COR-L47 (cell line): ENCODE measurements at places on chromosomes 2 and 18.

- no peak for DNase-seq
These were observed 100.6 kb downstream of the MYO1B start for GRCh38 chr2:191345788-191346187.

DNA sequence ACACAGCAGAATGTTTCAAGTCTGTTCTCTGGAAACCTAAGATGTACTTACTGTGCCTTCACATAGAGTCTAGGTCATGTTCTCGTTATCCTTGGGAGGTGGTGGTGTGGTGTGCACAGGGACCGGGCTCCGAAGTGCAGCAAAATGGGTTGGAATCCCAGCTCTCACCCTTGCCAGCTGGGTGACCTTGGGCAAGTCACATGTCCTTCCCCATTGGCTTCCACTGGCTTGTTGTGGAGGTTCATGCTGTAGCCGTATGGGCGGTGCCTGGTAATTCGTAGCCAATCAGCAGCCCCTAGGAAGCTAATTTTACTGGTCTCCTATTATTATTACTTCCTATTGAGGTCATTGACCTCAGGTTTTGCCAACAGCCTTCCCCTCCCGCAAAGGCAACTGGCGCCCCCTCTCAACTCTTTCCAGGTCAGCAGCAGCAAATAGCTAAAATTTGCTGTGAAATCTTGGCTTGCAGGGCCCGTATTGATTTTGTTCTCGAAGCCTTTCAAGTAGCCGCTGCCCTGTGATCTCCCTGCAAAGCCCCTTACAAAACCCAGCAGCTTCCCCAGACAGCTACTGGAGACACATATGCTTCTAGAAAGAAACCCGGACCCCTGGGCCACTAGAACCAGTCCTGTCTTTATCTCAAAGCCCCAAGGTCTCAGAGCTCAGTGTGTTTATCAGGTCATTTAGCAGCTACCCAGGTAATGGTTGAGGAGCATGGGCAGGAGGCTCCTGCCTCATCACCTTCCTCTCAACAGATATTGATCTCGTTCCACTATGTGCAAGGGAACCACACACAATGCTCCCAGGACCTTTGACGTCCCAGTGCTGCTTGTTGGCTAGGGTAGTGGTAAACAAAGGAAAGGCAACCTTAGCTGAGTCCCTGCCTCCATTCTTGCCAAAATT, 66.5 kb upstream of the SLC1A4 start:
- DNase-seq, result no peak

DNA sequence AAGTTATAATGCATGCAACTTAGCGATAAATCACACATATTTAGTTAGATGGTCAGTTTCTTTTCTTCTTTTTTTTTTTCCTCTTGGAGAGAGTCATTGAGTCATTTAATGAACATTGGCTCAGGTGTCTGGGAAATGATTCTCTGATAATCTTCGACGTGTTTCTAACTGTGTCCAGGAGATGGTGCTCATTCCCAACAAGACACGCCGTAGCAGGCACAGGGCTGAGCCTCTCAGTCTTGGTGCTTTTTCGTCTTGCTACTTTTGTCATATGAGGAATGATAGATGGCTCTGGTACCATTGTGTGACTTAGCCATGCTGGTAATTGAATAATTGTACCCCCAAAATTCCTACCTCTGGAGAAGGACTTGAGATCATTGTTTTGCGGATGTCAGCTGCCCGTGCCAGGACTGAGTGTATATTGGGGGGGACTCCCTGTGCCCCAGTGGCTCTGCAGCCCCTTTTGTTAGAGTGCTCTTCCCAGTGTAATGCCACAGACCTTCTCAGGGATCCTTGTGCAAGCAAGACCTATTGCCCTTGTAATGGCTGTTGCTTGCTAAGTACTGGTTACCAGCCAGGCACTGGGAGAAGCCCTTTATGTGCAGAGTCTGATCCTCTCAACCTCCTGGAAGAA, 107.6 kb upstream of the CYRIA start:
- DNase-seq, result peak; percentile 68

GRCh38 chr2:205321231-205321630, 361.1 kb upstream of the NRP2 start:
- no peak for DNase-seq

DNA sequence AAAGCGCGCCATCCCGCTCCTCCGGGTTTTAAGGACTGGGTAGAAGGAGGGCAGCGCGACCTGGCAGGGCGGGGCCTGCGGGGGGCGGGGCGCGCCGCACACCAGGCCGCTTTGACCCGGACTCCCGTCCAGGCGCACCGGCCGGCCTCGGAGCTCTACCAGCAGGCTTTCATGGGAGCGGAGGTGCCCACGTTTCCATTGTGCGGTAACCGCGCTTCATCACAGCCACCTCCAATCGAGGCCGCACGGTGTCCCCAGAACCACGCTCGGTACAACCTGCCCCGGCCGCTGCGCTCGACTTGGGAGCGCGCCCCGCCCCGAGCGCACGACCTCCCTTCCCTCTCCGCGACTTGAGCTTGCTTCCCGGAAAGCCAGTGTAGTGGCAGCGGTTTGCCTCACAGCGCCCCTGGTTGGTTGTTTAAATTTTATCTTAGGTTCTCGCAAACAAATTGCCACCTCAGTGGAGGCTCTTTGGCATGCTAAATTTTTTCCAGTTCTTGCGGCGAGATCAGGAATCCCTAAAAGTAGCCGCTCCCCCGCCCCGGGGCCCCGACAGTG, 280 bp upstream of the CYP1B1 start:
- peak; percentile 29 for DNase-seq

- DNase-seq, result no peak
These were observed 174.4 kb downstream of the ICOS start for GRCh38 chr2:204110751-204111516.

DNA sequence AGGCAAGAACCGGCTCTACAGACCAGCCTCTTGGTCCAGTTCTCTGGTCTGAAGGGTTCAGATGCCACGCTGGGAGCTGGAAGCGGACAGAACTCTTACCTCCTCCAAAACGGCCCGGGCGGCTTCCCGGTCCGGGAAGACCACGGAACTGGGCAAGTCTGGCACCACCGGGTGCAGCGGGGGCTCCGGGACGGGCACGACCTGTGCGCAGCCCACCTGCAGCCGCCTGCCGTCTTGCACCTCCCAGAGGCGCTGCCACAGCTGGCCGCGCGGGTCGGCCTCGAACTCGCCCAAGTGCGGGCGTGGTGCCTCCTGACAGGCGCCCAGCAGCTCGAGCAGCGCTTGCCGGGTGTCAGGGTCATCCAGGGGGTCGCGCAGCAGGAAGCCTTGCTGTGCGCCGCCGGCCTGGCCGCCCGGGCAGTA, 773 bp downstream of the CMPK2 start:
- no peak for DNase-seq

- no peak for DNase-seq
These were observed 66.8 kb upstream of the SPRED2 start for GRCh38 chr2:65499216-65499615.

GRCh38 chr2:127563458-127564428, 28.3 kb downstream of the MYO7B start:
- no peak for DNase-seq

DNA sequence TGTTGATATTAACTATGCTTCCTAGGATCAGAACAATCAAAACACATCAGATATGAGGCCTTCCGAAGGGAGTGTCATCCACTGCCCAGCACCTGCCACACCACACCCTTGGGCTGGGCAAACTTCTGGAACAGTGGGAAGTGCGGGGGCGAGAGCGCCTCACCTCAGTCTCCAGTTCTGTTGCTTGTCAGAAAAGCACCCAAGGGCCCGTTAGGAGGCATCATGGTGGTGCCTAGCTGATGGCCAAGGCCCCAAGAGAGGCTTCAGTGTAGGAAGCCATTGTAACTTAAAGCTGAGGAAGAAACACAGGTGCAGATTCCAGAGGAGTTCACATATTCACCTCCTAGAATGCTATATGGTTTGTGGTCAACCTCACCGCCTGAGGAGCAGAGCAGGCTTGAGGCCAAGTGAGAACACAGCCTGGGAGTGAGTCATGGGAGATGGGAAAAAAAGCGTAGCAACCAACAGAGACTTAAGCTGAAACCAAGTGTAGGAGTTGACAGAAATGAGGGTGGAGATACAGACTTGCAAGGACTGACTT, 85.1 kb upstream of the ATL2 start:
- no peak for DNase-seq

GRCh38 chr2:234339501-234339900, 157.4 kb downstream of the ARL4C start:
- no peak for DNase-seq

DNA sequence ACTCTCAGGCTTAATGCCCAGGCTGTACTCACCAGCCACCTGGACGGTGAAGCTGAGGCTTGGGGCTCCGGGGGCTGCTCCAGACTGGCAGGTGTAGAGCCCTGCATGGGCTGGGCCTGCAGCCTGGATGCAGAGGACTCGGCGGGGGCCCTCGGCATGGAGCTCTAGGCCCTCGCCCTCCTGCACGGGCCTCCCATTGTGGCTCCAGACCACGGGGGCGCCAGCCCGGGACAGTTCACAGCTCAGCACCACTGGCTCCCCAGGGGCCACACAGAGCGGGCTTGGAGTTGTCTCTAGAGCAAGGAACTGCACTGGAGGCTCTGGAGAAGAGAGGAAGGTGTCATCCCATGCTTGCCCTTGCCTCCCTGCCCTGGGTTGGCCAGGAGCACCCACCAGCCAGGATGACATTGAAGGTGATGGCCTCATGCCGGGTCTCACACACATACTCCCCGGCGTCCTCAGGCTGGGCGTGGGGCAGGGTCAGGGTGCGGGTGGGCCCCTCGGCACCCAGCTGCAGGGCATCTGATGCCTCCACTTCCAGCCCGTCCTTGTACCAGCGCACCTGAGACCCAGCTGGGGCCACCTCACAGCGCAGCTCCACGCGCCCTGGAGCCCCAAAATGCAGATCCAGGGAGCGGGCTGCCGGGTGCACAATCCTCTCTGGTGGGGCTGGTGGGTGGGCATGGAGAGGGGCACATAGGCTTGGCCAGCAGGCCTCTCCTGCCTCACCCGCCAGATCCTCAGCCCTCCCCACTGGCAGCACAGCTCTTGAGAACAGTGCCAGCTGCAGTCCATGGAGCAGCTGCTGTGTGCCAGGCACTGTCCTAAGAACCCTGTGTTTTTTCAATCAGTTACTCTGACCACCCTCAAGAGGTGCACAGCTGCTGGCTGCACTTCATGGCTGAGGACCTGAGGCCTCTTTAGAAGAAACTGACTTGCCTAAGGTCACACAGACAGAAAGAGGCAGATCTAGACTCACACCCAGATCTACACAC, 13.3 kb downstream of the OBSL1 start:
- DNase-seq, result no peak

- DNase-seq, result peak; percentile 71
These were observed 781 bp upstream of the SOX11 start for GRCh38 chr2:5691221-5691984.

DNA sequence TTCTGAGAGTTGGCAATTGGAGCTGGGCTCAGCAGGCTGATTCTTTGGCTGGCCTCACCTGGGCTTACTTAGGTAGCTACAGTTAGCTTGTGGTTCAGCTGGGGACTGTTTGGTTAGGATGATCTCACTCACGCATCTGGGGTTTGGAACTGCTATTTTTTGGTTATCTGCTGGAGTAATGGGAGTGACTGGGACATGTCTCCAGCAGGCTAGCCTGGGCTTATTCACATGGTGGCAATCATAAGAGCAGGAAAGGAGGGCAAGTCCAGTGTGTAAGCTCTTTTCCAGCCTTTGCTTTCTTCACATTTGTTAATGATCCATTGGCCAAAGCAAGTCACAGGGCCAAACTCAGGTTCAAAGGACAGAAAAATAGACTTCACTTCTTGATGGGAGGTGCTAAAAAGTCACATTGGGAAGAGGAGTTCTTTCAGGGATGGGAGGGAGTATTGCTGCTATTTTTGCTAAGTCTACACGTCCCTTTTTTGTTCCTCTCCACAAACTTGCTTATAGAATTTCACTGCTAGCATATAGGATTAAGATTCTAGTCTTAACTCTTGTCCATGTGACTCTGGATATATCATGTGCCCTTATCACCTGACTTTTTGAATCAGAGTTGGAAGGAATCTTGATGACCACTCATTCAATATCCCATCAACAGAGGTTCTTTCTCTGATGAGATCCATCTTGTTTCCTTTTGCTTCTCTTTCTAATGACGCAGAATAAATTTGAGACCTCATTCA, 174.0 kb downstream of the ZFP36L2 start:
- DNase-seq, result no peak

GRCh38 chr2:205034034-205034433, 488.8 kb downstream of the PARD3B start:
- DNase-seq, result no peak

DNA sequence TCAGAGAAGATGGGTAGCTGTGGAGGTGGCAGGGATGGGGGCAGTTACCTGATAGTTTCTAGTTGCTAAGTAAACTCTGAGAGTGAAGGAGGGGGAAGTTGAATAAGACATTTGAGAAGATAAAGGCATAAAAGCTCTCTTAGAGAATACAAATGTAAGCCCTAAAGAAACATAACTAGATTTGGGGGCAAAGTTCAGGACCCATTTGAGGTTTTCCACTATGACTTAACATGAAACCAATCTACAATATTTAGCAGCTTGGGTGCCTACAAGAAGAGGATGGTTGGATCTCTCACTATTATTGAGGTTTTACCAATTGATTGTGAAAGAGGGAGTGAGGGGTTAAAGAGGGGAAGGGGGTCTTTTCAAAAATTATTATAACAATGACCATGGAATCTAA, 34.4 kb upstream of the LYPD6 start:
- DNase-seq, result no peak

DNA sequence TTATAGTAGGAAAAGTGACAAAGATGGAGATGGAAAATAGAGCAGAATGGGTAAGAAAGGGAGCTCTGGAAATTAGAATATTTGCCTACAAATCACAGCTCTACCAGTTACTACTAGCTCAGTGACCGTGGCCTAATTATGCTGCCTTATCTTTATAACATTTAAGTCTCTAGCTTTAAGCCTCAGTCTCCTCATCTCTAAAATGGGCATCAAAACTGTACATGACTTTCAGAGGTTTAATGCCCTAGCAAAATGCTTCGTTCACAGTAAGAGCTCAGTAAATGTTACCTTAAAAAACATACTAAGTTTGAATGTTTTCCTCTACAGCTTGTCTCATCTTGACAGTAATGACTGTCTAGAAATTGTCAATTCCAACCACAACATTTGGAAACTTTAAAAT, 8.3 kb upstream of the PTPRM start:
- no peak for DNase-seq

DNA sequence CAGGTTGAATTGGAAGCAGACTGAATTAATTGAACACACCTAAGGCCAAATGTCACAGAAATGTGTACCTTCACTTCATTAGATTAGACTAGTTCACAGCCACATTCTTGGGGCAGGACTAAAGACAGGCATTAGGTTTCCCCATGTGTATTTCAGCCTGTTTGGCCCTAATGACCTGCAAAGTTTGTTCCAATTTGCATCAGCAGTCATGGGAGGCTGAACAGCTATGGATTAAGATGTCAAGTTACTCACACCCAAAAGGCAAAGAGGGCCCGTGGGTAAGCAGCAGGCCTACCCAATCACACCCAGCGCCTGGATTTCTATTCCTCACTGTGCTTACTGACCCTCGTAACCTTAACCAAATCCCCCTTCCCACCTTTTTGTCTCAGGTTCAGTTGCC, 99.6 kb upstream of the RIOK3 start:
- no peak for DNase-seq

DNA sequence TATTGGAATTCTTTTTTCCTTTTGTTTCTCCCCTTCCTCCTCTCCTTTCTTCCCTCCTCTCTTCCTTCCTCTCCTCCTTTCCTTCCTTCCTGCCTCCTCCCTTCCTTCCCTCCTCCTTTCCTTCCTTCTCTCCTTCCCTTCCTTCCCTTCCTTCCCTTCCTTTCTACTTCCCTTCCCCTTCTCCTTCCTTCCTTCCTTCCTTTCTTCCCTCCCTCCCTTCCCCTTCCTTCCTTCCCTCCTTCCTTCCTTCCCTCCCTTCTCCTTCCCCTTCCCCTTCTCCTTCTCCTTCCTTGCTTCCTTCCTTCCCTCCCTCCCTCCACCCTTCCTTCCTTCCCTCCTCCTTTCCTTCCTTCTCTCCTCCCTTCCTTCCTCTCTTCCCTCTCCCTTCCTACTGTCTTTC, 431.0 kb upstream of the MEIS1 start:
- DNase-seq, result no peak
